Stimulated activated CD8-positive, alpha-beta memory T cell treated with anti-CD3 and anti-CD28 coated beads, Interleukin-15, amount 100 ng/mL, for 48 hours (primary cell): ENCODE measurements at places on chromosomes 6 and 20.
A peak's percentile ranks its signal among the peaks of the same experiment; 100 is the strongest.

DNA sequence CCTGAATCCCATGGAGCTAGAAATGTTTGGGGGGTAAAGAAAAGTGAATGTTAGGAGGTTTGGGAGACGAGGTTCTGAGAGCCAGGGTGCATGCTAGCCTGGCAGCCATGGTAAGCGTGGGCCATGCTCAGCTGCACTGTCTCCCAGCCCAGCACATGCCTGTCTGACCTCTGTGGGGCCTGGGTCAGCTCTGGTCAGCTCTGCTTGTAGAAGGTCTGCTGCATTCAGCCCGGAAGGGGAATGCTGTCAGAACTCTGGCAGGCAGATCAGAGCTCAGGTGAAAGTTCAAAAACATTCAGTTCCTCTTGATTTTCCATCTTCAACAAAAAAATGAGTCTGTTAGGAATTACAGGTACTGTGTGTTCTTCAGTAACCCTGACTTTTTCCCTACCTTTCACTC lies 5.8 kb upstream of the GNRH2 start:
- DNase-seq, result no peak

DNA sequence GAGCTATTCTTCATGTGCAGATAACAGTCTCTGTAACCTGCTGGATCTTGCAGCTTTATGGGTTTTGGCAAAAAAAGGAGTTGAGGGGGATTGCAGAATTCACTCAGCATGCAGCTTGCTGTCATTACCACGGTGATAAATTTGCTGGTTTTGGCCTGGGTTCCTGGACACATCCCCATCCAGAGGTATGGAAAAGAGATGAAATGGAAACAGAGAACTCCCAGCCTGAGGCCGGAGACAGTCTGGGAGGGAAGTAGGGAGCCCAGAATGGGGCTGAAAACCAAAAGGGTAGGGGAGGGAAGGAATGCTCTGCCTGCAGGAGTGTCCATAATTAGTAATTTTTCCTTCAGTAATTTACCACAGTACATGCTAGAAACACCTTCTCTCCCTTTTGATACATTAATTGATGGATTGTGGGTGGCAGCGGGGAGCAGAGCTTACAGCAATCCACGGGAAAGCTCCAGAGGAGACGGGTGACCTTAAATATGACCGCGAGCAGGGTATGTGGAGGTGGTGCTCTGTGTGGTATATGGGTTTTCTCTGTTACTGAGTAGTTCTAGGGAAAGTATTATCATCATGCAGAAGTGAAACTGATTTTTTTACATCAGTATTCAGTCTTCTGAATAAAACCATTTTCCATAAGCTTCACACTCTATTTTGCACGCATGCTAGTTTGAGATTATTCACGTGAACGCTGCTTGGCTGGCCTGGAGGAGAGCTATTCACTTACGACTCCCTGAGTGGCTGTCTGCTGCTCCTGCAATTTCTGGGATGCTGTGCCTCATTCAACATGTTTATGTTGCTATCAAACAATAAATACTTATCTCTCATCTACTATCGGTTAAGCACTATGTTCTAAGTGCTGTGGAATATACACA lies 66.3 kb upstream of the KCNK16 start:
- DNase-seq, result no peak

GRCh38 chr6:150186129-150186898 lies 43.5 kb downstream of the PPP1R14C start:
- no peak for DNase-seq

DNA sequence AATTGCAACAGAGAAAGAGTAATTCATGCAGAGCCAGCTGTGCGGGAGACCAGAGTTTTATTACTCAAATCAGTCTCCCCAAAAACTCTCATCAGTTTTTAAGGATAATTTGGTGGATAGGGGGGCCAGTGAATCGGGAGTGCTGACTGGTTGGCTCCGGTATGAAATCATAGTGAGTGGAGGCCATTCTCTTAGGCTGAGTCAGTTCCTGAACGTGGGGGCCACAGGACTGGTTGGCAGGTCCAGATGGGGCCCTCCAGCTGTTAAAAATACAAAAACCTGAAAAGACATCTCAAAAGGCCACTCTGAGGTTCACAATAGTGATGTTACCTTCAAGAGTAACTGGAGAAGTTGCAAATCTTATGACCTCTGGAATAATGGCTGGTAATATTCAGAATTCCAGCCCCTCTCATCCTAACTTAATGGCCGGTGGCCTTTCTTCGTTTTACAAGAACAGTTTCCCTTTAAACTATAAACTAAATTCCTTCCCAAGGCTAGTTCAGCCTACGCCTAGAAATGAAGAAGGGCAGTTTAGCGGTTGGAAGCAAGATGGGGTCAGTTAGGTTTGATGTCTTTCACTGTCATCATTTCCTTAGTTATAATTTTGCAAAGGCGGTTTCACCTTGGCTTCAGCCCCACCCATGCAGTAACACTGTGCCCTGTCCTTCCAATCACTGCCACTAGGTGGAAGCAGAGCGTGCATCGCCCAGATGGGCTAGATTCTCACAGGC lies 6.8 kb upstream of the MICA start:
- DNase-seq, result peak; percentile 76

DNA sequence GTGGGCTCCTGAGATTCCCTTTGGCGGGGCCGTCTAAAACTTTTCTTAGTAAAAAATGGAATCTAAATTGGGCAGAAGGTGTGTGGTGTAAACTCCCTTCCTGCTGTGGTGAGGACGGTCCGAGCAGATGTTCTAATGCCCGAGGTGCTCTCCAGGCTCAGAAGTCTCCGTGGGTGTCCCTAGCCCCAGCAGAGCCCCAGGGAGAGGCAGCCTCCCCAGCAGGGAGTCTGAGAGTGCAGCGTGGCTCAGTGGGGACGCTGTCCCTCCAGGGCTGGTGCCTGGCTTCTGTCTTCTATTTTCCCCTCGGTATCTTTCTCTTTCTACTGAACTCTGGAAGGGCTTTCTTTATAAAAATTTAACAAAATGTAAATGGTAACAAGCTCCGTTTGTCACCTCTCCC lies 208.2 kb downstream of the SMOC2 start:
- no peak for DNase-seq

- no peak for DNase-seq
These were observed 33.0 kb downstream of the LMBRD1 start for GRCh38 chr6:69763763-69764162.

DNA sequence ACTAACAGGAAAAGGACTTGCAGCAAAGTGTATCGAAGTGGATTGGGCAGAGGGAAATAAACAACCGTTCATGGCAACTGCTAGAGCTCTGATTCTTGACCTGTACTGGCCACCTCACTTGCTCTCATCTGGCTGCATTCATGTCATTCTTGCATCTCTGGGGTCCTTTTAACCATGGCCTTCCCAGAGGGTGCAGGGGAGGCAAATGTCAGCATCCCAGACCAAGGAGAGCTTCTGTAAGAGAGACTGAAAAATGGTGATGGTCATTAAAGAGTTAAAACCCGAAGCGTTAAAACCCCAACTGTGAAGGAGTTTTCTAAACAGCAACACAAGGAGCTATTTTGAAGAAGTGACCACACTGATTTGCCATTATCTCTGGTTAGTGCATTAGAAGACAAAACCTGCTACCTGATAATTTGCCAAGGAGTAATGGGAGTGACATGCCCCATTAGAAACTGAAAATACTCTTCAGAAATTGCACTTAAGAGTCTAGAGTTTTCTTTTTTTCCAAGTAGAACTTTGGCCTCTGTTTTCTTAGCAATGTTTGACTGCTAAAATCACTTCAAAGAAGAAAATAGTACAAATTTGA lies 62.4 kb downstream of the APCDD1L start:
- no peak for DNase-seq

- DNase-seq, result no peak
These were observed 9.6 kb downstream of the SCUBE3 start for GRCh38 chr6:35223396-35223795.

DNA sequence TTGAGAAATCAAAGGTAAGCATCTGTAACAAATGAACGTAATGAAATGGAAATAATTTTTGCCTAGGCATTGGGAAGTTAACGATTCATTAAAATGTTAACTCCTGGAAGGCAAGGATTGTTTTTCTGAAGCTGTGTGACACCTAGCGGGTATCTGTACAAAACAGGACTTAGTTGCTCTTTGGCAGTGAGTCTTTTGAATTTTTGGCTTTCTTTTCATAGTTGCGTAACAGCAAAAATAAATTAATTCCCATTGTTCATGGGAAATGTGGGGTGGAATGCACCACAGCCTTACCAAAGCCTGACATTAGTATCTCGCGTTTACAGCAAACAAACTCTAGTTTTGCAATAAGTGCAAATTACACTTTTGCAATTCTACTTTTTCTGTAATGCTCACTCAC lies 92.7 kb upstream of the DTNBP1 start:
- DNase-seq, result no peak

GRCh38 chr20:59742351-59743095 lies 138.2 kb downstream of the PHACTR3 start:
- no peak for DNase-seq

- no peak for DNase-seq
These were observed 102.7 kb upstream of the CNKSR3 start for GRCh38 chr6:154613137-154613676.

GRCh38 chr20:24918579-24919566 lies 30.2 kb upstream of the CST7 start:
- no peak for DNase-seq

GRCh38 chr6:5422321-5422915 lies 161.1 kb downstream of the FARS2 start:
- DNase-seq, result no peak

DNA sequence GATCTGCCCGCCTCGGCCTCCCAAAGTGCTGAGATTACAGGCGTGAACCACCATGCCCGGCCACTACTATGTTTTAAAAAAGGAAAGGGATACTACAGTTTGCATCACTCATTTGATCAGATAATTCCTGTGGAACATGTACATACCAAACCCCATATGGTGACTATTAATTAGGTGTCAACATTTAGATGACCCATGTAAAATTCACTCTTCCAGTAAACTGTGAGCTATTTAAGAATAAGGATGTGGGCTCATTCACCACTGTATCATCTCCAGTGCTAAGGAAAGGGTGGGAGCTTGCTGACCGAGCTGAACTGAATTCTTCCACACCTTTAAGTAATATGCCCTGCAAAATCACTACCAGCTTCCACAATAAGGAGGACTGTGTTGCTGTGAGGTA lies 127.5 kb downstream of the BTBD9 start:
- no peak for DNase-seq

DNA sequence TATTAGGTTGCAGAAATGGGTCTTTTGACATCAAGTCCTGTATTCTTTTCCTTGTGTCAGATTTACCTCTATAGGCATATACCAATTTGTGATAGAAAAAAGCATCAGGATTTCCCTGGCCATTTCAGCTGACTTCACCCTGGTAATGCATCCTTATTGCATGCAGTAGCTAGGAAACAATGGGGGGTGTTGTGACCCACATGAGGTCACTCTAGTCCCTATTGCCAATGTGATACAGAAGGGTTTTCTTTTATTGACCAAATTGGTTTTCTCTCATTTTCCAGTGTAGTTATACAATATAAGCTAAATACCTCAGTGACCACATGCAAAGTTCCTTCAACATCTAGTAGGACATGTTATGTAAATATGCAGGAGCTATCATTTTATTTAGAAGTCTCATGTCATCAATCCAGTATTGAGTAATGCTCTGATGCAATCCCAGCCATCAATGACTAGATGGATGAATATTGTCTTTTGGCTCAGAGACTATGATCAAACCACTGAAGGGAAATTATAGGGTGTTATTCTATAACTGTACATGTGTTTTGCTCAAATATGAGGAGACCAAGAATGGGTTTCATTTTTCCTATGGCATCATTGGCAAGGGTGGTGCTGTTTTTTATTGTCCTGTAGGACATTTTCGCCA lies 177.7 kb downstream of the KLHL32 start:
- DNase-seq, result no peak

DNA sequence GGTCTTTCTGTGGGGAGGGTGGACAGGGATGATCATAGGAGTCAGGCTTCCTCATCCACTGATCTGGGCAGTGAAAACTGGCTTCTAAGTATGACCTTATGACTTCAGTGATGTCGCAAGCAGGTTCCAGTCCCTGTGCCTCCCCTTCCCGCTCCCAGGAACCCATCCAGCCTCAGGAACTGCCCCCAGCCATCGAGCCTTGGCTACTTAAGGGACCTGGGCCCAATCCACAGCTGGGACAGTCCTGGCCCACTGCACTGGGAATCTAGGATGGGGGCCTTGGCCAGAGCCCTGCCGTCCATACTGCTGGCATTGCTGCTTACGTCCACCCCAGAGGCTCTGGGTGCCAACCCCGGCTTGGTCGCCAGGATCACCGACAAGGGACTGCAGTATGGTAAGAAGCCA lies at the start of gene LBP:
LBP (plus strand) TSS at position 236 of the 405 bp plus-strand sequence; CDS start at position 271, 35 bp downstream.
- no peak for DNase-seq
